GM12865 (cell line): ENCODE measurements at places on chromosomes 7 and 10.

DNA sequence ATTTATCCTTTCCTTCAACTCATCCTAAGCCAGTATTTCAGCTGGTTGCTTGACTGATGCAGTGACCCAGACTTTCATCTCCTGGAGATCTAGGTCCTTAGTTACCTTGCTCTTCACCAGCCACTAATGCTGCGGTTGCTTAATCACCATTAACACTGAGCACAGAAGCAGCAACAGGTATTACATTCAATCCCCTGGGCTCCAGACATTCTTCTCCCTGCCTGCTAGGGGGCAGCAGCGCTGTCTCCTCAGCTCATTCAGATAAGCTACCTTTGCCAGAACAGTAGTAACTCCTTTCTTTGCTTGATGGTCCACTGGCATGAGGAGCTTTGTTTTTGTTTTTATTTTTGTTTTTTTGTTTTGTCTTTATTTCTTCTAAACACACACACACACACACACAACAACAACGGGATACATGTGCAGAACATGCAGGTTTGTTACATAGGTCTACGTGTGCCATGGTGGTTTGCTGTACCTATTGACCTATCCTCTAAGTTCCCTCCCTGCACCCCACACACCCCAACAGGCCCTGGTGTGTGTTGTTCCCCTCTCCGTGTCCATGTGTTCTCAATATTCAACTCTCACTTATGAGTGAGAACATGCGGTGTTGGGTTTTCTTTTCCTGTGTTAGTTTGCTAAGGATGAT, 1043.2 kb upstream of the C7orf33 start:
- DNase-seq, result peak; percentile 16

DNA sequence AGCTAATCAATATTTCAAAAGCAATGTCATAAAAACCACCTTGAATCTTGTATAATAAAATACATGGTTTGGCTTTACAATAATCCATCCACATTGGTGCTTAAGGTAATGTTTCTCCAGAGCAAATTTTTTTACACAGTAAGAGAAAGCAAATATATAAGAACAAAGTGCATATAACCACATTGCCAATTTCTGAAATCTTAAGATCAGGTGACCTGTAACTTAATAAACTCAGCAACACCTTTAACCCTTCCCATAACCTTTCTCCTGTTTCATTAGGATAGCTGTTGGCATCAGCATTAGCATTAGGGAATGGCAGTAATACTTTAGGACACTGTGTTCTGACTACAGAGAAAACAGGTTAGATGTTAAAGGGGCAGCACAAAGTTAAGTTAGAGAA, 155.9 kb upstream of the SEMA3D start:
- no peak for DNase-seq

DNA sequence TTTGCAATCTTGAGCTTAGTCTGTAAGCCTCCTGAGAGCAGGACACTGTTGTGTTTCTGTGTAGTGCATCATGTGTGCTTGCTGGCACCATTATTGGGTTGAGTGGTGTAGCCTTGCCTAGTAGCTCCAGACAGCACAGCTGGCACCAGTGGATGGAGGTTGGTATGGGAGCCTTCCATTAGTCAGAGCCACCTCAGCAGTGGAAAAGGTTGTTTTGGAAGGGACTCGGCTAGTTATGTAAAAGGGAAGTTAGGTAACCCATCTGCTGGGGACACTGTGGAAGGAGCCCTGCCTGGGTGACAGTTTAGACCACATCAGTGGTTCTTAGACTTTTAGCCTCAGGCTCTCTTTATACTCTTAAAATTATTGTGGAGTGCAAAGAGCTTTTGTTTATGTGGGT, 16.3 kb downstream of the MINDY4 start:
- DNase-seq, result no peak

GRCh38 chr10:129755158-129755591, 208.9 kb downstream of the EBF3 start:
- no peak for DNase-seq

GRCh38 chr7:120273476-120273975, 551 bp downstream of the KCND2 start:
- peak; percentile 74 for DNase-seq

DNA sequence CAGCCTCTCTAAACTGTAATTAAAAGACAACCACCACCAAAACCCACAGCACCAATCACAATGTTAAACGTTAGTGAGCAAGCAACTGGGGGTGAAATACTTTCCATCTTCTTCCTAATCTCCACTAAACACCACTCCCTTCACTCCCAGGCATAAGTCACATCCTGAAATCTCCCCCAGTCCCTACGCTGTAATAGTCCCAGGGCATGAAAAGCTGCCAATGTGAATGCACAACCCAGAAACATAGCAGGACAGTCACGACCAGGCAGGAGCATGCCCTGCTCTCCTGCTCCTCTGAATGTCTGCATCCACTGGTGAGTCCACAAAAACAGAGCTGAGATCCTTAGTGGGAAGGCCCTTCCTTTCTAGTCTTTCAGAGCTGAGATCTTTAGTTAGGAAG, 288.9 kb downstream of the PARD3 start:
- DNase-seq, result no peak

DNA sequence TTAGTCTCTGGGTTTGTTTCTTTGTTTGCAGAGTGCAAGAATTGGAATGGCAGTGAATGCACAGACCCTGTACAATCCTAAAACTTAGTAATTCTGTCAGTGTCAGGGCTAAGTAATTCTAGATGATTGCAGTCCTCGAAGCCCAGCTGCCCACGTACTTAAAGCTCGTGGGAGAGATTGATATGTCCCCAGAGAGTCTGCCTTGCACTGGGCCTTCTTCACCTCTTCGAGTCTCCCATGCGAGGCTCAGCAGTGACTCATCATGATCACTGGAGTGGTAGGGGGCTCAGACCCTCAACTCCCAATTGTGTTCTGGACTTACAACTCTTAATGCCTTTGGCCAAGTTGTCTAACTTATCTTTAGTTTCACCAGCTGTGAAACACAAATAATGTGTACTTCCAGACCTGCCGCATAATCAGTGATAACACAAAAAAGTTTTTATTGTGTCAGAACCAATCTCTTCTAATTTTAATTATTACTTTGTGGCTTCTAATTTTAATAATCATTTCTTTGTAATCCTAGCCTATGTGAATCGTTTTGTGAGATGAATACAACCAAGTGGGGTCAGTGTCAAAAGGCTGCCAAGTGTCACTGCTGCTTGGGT, 345.6 kb upstream of the LRGUK start:
- DNase-seq, result no peak

GRCh38 chr10:6114805-6115341, 26.0 kb downstream of the RBM17 start:
- DNase-seq, result peak; percentile 58

DNA sequence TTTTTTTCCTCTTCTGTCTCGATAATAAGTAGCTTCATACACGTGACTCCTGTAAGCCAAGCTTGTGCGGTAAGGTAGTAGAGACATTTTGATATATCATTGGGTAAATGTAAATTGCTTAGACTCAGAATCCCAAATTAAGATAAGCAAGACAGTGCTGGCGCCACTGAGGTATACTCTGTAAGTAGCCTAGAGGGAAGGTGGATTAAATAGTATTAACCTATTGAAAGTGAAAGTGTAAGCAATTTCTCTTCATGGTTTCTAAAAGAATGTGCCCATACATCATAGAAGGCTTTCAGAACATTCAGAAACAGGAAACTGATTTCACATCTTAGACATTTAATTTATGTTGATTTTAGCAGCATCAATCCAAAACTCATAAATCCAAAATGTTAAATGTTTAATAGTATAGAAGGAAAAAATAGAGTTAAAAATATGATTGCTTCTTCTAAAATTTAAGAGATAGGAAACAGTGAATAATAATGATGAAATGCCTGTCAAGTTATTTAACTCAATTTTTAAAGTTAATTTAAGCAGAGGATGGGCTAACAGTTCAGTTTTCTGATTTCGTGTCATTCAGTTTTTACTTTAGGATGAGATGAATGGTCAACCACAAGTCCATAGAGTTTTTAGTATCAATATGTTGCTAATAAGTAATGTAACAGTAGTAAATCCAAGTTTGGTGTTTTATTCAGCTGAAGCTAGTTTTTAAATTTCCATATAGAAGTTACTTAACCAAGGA, 36.8 kb downstream of the LRRC72 start:
- DNase-seq, result peak; percentile 11

DNA sequence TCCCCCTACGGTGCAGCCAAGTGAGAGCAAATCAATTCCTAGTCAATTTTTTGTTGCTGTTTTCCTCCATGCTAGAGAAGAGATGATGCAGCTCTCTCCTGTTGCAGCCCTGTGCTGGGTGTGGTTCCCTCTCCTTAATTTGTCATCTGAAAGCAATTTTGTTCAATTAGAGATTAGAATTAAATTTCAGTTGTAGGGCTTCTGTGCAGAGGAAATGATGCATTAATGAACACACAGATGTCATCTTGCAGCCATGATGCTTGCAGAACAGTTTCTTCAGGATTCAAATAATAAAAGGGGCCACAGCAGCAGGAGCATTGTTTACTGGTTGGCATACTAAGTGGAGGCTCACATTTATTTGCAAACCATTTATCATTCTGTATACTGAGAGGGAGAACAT, 266.0 kb downstream of the AUTS2 start:
- DNase-seq, result no peak

GRCh38 chr10:49756031-49756430, 6.1 kb downstream of the OGDHL start:
- no peak for DNase-seq

DNA sequence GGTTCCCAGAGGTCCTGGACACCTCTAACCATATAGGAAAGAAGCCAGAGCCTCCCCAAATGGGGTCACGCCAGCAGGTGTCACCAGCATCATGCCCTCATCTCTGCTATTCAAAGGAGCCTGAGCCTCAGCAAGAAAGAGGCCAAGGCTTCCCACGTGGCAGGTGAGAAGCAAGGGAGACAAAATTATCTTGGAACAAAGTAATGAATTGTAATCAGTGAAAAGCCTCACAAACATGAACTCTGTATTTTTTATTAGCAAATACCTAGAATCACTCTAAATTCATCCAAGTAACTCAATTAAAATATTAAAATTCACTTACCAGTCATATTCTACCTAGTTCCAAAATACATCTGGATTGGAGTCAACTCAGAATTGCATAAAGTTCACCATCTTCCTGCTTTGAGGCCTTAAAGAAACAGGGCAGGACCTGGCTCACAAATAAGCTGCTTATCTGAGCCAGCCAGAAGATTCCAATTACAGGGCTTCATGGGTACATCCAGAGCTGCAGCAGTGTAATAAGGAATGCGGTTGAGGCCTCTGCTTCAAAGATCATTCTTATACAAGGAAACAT, 68.7 kb downstream of the SGMS1 start:
- DNase-seq, result peak; percentile 33

DNA sequence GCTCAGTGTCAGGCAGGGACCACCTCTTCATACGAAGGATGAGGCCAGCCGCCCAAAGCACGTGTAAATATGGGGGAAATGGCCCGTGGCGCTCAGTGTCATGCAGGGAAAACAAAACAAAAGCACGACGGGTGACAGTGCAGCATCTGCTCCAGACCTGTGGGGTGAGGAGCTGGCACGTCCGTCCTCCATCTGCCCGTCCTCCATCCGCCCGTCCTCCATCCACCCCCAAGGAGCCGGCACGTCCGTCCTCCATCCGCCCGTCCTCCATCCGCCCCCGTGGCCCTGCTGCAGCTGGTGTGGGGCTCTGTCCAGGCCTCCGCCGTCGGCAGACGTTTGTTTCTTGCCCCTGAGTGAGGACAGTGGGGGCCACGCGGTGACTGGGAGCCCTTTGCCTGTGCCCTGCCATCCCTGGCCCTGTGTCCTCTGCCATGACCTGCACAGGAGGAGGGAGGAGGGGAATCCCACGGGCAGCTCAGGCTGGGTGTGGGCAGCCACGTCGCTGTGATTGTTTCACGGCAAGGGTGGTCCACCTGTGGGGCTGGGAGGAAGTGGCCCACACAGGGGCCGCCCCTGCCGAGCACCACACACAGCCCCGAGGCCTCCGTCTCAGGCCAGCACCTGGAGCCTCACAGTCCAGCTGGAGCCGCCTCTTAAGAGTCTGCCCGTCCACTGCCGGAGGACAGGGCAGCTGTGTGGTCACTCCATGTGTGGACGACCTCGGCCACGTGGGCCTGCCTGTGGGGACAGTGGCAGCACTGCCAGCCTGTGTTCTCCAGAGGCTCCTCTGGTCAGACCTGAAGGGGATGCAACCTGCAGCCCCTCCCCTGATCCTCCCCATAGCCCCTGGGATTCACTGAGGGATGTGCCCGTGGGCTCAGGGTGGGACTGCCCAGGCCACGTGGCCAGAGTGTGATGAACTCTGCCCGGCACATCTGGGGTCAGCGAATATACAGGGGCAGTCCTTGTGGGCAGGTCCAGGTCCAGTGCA, 38.2 kb upstream of the DPYSL4 start:
- no peak for DNase-seq

DNA sequence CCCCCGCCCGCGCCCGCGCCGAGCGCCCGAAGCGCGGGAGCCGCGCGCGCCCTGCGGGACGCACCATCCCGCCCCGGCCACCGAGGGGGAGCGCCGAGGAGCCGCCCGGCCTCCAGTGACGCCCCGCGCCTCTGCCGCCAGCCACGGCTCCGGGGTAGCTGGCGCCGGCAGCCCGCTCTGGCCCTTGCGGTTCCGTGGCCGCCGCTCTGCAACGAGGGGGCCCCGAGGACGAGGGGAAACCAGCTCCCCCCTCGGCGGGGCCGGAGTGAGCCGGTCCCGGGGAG, at the start of gene PAXIP1:
PAXIP1 (minus strand) TSS at position 33 of the 284 bp plus-strand sequence. CDS start 195 bp downstream, outside the sequence.
- DNase-seq, result peak; percentile 78

GRCh38 chr7:73885975-73886798, 25.2 kb downstream of the TMEM270 start:
- no peak for DNase-seq

DNA sequence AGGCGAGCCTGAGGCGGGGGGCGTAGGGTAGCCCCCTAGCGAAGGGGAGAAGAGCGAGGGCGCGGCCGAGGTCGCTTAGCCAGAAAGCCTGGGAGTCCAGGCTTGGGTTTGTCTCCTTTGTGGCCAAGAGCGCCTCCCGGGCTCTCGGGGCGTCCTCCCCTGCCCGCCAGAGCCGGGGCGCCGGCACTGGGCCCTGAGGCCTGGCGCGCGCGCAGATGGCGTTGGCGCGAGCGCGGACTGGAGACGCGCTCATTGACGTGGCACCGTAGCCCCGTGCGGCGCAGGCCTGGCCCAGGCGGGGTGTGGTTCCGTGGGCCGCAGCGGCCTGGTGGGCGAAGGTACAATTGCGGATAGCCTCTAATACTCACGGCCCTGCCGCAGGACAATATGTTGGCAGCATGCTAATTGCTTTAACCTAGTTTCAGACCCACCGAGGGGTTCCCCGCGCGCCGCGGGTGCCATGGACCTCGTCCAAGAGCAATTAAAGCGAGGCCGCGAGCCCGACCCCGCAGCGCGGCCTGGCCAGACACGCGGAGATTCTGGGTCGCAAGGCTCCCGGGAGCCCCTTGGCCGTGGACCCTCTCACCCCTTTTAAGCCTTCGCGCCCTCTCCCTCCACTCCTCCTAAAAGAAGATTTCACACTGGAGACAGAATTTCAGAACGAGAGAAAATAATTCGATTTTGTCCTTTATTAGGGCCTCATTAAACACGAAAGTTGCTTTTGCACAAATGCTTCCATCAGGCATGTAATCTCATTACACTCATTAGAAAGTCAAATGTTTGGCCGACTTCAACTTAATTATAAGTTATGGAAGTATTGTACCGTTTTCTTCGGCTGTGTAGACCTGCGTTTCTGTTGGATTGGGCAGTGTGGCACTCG, 3.1 kb downstream of the PTF1A start:
- DNase-seq, result no peak

GRCh38 chr7:118289476-118289875, 65.0 kb downstream of the ANKRD7 start:
- DNase-seq, result no peak
